ENCODE measurements at places on chromosomes 1 and 21.

- DNase-seq = no peak
These were observed 124.0 kb downstream of the PIGK start for GRCh38 chr1:77095236-77095635.

DNA sequence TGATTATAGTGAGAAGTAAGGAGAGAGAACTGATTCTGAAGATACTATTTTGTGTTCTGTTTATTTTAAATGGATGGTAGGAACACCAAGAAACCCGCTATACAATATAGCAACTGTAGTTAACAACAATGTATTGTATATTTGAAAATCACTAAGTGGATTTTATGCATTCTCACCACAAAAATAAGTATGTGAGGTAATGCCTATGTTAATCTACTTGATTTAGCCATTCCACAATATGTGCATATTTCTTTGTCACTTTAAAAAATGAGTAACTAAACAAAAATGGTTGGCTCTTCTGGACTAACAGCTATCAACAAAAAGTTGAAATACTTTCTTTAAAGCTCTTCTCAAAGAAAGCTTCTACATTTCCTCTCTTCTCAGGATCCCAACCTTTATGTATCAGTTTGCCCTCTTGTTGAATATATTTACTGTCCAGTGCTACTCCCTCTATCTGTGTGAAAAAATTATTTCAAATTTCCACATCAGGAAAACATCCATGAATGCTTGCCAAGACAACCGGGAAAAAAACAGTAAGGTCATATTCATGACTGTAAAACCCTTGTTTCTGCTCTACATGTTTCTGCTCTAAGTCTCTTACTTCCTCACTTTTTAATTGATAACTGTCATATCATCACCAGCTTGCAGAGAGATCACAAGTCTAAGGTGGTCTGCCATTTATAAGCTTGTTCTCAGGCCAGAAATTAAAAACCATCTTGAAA is 27.0 kb downstream of the CLCA4 start:
- no peak for DNase-seq

GRCh38 chr1:221204055-221204833 is 325.0 kb downstream of the HLX start:
- DNase-seq = no peak

DNA sequence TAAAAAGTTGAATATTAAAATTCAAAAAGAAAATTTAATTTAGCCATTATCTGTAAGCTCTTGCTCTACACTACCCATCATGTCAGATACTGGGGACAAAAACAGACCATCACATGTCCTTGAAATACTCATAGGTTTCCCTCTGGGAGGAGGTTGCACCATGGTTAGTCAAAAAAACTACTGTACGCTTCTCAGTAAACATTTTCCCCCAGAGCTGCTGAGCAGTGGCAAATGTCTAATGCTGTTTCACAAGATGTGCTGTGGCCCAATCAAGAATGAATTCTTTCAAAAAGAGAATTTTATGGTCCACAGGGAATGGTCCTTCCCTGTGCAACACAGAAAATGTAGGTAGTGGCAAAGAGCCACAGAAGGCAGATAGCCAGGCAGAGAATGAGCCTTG is 6.1 kb downstream of the SLC25A24 start:
- no peak for DNase-seq

GRCh38 chr1:10514490-10515235 is 39.9 kb downstream of the PEX14 start:
- DNase-seq = no peak
